ENCODE measurements at places on chromosomes 2 and 18.

- DNase-seq, result no peak
Measured at GRCh38 chr2:101655702-101656422, 41.6 kb upstream of the MAP4K4 start.

DNA sequence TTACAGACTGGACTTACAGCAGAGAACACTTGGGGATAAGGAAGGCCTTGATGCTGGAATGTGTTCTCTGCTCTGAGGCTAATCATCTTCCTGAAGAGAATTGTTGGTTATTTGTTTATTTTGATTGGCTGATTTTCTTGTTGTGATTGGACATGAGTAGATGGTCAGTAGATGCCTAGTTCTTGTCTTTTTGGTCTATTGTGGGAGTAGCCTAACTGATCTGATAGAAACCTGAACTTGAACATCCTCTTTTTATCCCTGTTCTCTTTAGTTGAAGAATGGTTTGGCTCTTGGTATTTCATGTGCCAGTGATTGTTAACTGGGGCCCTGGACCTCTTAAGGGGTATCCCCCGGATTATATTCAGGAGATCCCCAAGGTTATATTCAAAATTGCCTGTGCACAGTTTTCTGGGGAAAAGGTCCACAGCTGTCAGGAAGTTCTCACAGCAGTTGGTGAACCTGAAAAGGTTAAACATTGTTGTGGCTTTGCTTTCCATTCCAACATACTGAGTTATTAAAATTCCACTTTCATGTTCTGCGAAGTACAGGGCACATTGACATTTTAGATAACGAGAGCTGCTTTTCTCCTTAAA lies 13.6 kb downstream of the TWSG1 start:
- no peak for DNase-seq

DNA sequence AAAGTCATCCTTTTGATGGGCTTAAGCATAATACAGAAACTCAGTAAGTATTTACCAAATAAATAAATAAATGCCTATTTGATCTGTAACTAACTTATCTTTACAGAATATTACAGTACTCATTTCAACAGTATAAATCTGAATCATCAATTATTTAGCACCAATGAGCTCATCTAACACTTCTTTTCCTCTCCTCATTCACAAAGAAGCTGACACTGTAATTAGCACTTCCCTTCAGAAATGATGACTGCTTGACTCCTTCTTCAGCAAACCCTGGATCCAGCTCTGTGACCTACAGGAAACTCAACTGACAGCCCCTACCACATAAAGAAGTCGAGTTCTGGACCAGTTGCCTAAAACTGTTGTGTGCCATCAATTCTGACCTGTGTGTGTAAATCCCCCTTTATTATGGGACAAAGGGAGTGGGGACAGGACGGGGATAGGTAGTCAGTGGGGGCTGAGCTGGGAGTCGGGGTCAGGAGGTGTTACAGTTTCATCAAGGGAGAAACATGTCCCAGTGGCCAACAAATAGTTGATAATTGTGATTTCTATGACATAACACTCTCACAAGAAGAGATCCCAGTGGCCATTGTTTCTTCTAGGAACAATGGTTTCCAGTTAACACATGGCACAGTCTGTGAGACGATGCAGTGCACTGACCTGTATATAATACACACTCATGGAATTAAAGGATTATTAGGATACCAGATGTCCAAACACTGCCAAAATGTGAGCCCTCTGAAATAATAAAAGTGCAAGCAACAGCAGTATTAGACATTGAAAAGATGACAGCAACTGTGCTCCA lies 68.7 kb downstream of the STK39 start:
- no peak for DNase-seq

- no peak for DNase-seq
Measured at GRCh38 chr18:4765401-4765800, 310.3 kb upstream of the DLGAP1 start.

DNA sequence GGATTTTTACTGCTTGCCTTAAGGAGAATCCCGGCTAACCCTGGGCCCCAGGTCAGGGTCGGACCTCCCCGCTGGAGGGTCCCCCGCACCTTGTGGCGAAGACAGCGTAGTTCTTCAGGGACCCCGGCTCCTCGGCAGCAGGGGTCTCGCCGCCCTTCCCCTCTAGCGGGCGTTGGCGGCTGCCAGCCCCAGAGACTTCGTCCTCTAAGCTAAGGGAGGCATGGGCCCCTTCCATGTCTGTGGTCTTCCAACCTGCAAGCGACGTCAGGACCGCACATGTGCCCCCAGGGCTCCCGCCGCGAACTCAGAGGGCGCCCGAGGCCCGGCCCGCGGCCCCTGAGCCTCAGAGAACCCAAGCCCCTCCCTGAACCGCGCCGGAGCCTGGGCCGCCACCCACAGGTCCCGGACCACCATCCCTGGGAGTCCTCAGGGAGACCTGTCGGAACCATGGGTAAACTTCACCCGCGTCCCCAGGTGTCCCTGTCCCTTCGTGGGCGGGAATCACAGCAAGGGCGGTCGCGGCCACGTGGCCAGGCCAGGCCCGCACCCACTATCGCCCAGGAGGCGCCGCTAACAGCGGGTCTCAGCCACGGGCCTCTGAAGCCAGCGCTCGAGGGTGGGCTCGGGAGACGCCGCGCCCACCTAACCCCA lies 562 bp downstream of the ANKMY1 start:
- peak; percentile 57 for DNase-seq

GRCh38 chr18:551404-552061 lies 28.6 kb upstream of the CETN1 start:
- no peak for DNase-seq

- no peak for DNase-seq
Measured at GRCh38 chr18:69723434-69723833, 224.2 kb downstream of the CD226 start.

DNA sequence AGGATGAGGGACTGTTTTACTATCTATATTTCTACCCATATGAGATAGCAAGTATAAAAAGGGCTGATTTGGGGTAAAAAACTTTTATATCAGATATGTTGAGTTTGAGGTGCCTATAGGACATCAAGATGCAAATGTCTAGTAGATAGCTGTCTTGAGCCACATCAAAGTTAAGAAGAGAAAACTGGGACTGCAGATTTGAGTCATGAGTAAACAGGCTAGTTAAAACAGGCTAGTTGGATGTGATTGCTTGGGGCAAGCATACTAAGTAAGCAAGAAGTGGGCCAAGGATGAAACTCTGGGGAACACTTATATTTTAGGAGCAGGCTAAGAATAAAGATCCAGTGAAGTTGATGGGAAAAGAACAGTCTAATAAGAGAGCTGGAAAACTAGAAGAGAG lies 2.8 kb upstream of the SCRN3 start:
- DNase-seq, result no peak

DNA sequence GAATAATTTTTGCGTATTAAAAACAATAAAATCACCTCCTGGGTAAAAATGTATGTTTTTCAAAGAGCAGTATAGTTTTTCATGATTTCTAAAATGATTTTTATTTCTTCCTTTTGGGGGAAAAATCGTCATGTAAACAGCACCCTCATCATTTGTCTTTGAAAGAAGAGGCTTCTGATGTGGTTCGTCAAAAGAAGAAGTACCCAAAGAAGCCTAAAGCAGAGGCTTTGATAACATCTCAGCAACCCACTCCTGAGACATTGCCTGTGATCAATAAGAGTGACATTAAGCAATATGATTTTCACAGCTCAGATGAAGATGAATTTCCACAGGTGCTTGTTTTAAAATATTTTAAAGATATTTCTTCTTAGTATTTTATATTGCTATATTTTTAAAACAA lies 110.2 kb upstream of the KIF5C start:
- no peak for DNase-seq

GRCh38 chr2:12338946-12339697 lies 377.6 kb upstream of the TRIB2 start:
- DNase-seq, result no peak
